ENCODE measurements at places on chromosomes 11 and 22.
A peak's percentile ranks its signal among the peaks of the same experiment; 100 is the strongest.

DNA sequence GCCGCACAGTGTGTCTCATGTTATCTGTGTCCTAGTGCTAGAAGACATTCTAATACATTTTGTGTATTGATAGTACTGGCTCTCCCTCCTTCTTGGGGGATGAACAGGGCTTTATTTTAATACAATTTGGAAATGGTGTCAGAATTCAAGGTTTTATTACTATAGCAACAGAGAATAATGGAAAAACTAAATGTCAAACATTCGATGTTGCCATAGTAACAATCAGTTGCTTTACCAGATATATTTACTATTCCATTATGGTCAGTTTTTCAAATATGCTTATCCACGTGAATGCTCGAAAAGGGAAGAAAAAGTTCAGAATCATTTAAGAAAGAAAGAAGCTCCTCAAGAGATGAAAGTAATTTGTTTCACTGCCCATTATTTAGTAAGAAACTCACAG, 8.6 kb upstream of the MSANTD4 start:
- H3K27me3 ChIP-seq: no peaks in the 10 kb centered on the region
- no peaks in the 10 kb centered on the region for H3K36me3 ChIP-seq
- H3K27ac ChIP-seq: peak overlapping the region; percentile 42
- DNase-seq: no peak
- H3K4me3 ChIP-seq: no peak overlapping the region

DNA sequence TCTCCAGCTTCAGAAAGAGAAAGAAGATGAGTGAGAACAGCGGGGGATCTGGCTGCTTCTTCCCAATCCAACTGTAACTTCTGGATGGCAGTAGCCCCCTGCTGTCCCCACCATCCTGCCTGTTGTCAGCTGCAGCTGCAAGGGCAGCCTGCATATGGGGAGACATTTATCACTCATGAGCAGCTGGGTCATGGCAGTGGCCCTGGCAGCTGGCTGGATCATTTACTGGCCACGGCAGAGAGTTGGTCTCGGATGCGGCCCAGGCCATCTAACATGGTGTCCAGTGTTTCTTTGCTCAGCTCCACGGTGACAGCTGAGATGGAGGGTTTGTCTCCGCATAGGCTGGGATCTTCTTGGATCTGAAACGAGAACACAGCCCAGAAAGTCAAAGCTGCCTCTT, 14.8 kb downstream of the COMMD9 start:
- H3K27me3 ChIP-seq: no peaks in the 10 kb centered on the region
- H3K4me1 ChIP-seq: peaks cover 9% of the 10 kb centered on the region
- no peak overlapping the region for H3K4me3 ChIP-seq
- no peak for DNase-seq

GRCh38 chr11:33721426-33721825, 14.8 kb downstream of the CD59 start:
- H3K4me1 ChIP-seq: peaks cover 41% of the 10 kb centered on the region
- H3K27me3 ChIP-seq: no peaks in the 10 kb centered on the region
- peaks cover 11% of the 10 kb centered on the region for H3K36me3 ChIP-seq
- DNase-seq: no peak
- no peak overlapping the region for H3K27ac ChIP-seq

DNA sequence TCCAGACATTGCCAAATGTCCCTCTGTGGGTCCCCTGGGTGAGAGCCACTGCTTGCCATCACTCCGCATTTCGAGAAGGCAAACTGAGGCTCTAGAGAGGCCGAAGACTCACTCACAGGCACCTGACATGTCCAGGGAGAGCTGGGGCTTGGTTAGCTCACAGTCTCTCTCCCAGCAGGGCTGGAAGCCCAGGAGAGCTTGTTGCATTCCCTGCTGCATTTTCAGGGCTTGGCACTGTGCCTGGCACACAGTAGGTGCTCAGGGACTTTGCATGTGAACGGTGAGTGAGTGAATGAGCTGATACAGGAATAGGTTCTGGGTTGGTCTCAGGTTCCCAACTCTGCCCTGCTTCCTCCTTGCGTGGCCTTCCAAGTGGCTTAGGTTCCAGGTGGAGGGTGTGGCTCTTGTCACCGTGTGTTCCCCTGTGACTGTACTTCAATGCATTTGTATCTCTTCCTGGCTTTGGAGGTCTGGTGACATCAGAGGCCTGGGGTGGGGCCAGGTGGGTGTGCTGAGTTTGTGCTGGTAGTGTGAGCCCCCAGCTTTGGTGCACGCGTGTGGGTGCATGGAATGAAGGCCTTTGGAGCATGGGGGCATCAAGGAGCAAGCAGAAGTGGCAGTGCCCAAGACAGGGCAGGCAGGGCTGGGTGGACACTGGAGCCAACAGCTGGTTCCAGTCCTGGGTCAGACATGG, 18.4 kb upstream of the SMIM38 start:
- H3K4me1 ChIP-seq: peaks cover 6% of the 10 kb centered on the region
- DNase-seq: no peak
- H3K27ac ChIP-seq: no peak overlapping the region
- no peak overlapping the region for H3K4me3 ChIP-seq

DNA sequence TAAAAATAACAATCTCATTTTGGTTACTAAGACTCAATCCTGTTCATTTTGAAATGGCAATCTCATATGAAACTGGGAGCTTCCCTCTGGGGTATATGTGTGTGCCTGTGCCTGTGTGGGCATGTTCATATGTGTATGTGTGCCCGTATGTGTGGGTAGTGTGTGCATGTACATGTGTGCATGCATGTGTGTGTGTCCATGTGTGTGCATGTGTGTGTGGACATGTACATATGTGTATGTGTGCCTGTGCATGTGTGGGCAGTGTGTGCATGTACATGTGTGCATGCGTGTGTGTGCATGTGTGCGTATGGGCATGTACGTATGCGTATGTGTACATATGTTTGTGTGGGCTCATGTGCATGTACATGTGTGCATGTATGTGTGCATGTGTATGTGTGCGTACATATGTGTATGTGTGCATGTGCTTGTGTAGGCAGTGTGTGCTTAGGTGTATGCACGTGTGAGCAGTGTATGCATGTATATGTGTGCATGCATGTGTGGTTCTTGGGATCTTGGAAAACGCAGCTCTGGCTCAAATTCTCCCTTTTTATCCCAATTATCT, 24.5 kb upstream of the CACNG2 start:
- H3K27me3 ChIP-seq: no peaks in the 10 kb centered on the region
- H3K4me1 ChIP-seq: no peaks in the 10 kb centered on the region
- H3K4me3 ChIP-seq: no peak overlapping the region
- DNase-seq: no peak
- H3K36me3 ChIP-seq: no peaks in the 10 kb centered on the region
- no peak overlapping the region for H3K27ac ChIP-seq

GRCh38 chr11:125763483-125763882, 15.1 kb downstream of the PATE2 start:
- no peak overlapping the region for H3K4me3 ChIP-seq
- no peaks in the 10 kb centered on the region for H3K36me3 ChIP-seq
- H3K27me3 ChIP-seq: no peaks in the 10 kb centered on the region
- DNase-seq: no peak

All from body of pancreas (tissue), 4 donors.